GOT3 (cell line): ENCODE measurements at places on chromosomes 1 and 21.
A peak's percentile ranks its signal among the peaks of the same experiment; 100 is the strongest.

- no peak for DNase-seq
Measured at GRCh38 chr1:94084547-94084946, 36.4 kb downstream of the ABCA4 start.

GRCh38 chr1:167899253-167899681, 14.7 kb downstream of the ADCY10 start:
- no peak for DNase-seq

GRCh38 chr1:91199988-91200387, 178.2 kb upstream of the ZNF644 start:
- no peak for DNase-seq

GRCh38 chr1:76480827-76481226, 386.5 kb upstream of the ST6GALNAC5 start:
- no peak for DNase-seq

DNA sequence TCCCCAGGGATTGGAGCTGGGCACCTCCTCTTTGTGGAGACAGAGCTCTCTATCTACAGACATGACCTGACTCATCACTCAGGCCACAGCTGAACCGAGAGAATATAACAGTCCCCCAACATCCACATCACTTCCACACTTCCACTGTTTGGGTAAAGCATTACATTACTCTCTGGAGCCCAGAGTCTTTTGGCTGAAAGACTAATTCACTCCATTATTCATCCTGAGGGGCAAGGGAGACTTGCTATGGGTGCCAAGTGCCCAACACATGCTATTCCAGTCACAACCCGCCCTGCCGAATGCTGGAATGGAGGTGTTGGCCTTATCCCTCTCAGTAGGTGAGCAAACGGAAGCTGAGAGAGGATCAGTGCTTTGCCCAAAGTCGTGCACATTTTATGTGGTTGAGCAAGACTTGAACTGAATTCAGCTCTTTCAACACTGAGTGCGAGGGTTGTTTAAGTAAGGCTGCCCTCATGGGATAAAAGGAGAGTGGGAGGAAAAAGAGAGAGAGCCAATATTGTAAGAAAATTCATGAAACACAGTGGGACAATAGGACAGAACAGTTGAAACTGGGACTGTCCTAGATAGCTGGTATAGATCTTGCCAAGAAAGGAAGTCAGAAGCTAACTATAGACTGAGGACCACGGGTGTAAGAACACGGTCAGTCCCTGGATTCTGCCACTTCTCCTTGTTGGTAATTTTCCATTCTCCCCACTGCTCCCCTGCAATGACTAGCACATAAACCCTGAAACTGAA, 13.5 kb upstream of the CHI3L1 start:
- DNase-seq = peak; percentile 41

GRCh38 chr1:109768335-109768650, 4.6 kb upstream of the EPS8L3 start:
- no peak for DNase-seq

- no peak for DNase-seq
Measured at GRCh38 chr1:159054427-159054826, 22.1 kb downstream of the AIM2 start.

DNA sequence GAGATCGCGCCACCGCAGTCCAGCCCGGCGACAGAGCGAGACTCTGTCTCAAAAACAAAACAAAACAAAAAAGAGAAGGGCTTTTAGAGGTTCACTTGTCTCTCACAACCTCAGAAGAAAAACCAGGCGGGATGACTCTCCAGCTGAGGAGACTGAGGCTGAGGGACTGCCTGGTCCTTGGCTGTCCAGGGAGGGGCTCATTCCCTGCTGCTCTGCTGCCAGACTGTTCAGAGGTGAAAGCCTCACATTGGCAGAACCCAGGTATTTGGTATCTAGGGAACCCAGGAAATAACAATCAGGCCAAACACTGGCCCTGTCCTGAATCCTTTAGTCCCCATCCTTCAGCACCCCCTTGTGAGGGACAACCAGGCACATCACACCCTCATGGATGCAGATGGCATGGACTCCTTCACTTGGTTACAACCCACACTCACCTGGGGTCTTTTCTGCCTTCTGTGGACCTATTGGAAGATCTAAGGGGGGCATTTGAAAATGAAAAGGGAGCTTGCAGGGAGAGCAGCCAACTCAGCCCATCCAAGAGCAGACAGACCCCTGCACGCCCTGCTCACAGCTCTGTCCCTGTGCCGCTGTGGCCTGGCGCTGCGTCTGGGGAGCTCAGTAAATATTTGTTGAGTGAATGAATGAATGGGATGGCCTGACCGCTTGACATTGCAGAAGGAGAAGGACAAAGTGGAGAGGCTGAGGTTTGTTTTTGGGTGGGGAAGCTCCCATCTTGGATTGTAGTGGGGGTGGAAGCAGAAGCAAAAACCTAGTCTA, 33.4 kb downstream of the CD247 start:
- DNase-seq = no peak

- DNase-seq = no peak
Measured at GRCh38 chr1:44539991-44540730, 134.1 kb downstream of the TMEM53 start.

DNA sequence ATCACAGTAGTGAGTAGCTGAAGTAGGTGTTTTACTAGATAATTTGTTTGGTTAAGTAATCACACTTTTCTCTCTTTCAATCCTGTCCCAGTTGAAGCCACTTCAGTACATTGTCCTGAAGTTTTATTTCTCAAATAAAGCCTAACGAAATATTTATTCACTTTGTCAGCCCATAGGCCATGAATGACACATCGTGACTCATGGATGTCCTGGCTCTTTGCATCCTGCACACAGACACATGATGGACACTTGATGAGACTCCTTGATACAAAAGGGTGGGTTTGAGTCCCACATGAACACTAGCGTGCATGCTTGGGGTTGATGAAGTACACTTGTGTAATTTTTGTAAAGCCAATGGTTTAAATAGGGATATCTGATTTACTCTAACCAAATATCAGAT, 22.7 kb upstream of the LAMC2 start:
- DNase-seq = no peak
